D721Med (cell line): ENCODE measurements at places on chromosomes 16 and 17.
A peak's percentile ranks its signal among the peaks of the same experiment; 100 is the strongest.

DNA sequence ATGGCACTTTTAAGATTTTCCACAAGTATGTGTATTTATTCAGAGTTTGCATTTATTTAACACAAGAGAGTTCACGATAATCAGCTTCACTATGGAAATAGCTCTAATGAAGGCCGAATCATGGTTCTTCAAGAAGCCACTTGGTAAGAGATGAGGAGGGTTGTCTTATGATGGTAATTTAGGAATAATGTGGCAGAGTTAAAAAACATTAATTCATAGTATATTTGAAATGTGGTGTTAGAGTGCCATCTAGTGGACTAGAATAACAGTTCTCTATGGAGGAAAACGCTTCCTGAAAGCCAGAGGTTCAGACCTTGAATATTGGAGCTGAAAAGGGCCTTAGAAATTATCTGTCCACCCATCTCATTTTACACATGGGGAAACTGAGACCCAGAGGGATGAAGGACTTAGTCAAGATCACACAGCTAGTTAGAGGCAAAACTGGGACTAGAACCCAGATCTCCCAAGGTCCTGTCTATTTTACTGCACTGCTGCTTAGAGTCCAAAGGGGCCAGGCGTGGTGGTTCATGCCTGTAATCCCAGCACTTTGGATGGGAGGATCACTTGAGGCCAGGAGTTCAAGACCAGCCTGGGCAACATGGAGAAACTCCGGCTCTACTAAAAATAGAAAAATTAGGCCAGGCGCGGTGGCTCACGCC, 33.8 kb upstream of the KPNB1 start:
- no peak for DNase-seq

- no peak for DNase-seq
These were observed 52.0 kb upstream of the SREBF1 start for GRCh38 chr17:17888821-17889220.

- no peak for DNase-seq
These were observed 69.5 kb upstream of the NOL11 start for GRCh38 chr17:67648032-67648905.

- no peak for DNase-seq
These were observed 38.5 kb downstream of the VPS53 start for GRCh38 chr17:676060-676700.

DNA sequence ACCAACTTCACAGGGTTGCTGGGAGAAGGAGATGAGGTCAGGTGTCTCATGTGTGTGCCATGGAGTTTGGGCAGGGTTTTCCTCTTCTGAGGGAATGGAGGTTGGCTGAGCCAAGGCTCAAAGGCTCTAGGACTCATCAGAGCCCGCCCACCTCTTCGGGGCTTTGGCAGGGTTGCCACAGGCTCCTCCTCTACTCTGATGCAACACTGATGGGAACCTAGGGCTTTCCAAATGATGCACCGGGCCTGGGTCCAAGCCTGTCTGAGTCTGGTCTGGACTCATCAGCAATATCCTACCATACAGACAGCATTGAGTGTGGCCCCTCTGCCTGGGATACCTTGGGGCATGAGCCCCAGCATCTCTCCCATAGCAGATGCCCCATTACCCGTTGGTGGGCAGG, 59.5 kb upstream of the LHX1 start:
- no peak for DNase-seq

- DNase-seq: no peak
These were observed 29.8 kb downstream of the ZNRF1 start for GRCh38 chr16:75028544-75029135.

- DNase-seq: no peak
These were observed 307 bp downstream of the CDYL2 start for GRCh38 chr16:80804056-80804525.

- no peak for DNase-seq
These were observed 18.4 kb upstream of the RBBP6 start for GRCh38 chr16:24520983-24521382.

DNA sequence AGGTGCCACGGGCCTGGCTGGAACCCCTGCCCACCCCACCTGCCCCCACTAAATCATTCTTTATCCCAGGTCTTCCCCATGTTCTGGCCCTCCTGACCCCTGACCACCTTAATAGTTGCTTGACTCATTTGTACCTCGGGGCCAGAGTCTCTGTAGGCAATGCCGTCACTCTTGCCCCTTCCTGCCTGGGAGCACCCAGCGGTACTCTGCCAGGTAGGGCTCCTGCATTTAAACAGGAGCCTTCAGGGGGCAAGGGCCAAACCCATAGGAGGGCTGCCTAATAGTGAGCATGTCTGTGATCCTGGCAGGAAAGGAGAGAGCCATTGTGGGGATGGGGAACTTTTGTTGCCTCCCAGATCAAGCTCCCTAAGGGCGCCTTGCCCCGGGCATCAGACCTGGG, 8.8 kb upstream of the ITGA3 start:
- DNase-seq: no peak

DNA sequence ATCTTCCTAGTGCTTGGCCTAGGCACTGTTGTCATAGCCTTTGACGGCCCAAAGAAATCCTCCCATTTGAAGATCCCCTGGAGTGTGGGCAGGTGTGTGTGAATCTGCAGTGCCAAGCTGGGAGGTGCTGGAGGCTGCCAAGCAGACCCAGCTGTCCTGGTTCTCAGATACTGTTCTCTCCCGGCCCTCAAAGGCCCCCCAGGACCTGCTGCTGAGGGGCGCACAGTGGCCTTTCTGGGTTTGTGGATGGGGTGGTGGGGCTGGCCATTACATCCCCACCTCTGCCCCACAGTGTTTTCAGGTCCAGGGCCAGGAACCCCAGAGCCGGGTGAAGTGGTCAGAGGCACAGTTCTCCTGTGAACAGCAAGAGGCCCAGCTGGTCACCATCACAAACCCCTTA, 60.5 kb downstream of the MRC2 start:
- no peak for DNase-seq

GRCh38 chr16:9843424-9844018, 338.7 kb downstream of the GRIN2A start:
- DNase-seq: no peak

DNA sequence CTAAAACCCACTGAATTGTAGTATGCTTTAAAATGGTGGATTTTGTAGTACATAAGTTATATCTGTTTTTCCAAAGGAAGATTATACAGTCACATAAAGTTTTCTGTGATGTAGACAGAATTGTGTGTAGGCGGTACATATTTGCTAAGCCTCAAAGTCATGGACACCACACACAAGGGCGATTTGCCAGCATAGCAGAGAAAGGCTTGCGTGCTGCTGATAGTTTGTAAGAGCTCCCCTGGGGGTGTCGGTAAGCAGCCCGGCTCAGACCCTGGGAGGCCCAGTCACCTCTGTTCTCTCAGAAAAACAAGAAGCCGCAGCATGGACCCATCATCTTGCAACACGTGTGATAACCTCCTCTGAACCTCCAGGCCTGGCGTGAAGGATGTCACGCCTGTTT, 38.3 kb upstream of the AKTIP start:
- DNase-seq: no peak

DNA sequence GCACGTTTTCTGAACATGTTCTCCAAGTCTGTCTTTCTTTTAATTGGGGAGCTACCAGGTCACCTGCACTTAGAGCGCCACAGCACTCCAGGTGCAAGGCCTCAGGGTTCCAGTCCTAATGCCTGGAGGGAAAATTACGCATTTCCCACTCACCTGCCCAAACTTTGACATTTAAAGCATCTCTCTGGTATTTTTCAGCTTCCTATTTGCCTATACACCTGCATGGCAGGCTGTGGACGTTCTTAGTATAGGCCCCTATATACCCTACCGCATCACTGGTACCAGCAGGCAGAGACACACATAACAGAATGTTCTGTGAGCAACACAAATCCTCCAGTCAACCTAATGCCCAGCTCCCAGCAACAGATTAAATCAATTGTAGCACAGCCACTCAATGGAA, 213.3 kb downstream of the MRTFB start:
- DNase-seq: no peak

DNA sequence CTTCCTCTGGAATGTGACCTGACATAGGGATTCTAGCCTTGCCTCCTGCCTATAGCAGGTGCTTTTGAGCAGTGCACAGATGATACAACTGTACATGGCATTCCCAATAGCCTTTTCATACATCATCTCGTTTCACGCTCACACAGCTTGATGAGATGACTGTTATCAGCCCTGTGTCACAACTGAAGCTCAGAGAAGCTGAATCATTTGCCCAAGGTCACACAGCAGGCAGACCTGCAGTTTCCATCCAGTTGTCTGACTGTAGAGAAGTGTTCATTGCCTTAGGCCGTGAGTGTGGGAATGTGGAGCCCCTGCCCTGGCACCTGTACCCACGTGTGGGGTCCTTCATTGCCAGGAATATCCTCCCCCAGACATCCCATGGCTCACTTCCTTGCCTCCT, 20.1 kb downstream of the WFDC1 start:
- no peak for DNase-seq

DNA sequence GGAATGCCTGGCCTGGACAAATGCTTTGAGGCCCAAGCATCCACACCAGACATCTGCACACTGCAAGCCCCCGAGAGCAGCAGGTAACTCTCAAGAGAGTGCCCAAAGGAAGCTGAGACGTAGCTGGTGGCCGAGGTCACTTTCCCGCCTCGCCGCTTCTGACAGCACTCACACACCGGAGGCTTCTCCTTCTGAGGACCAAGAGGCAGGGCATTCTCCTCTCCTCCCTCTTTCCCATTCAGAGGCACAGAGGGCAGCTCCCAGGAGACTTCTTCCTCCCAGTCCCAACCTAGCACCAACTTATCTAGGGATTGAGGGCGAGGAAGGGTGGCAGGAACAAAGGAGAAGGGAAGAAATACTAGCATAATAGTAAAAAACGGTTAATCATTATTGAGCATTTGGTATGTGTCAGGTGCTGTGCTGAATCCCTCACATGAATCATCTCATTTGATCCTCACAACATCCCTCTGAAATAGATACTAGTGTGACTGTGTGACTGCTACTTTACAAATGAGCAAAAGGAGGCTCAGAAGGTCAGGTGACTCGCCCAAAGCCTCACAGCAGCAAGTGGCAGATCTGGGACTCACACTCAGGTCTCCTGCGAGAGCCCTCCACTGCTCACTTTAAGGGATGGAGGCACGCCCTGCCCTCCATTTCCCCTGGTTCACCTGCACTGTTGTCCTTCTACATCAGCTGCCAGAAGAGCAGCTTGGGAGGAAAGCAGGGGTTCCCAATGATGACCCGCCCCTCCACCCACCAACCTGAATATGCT, 41.8 kb downstream of the MYO18A start:
- DNase-seq: no peak

- no peak for DNase-seq
These were observed 22.3 kb upstream of the BRD7 start for GRCh38 chr16:50390914-50391716.

DNA sequence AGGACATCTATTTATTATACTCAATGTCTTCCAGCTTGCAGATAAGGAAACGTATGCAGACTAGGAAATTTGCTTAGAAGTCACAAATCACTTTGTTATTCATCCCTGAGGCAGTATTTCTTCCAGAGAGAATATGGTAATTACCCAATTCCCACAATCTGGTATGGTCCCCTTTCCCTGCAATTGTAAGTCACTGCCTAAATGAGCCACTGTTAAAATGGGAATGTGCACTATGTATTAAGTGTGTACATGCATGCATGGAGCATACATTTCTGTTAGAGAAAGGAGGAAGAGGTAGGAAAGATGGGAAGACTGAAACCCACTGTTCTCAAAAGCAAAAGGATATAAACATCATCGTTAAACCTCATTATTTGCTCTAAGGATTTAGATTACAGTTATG, 10.0 kb downstream of the NUFIP2 start:
- no peak for DNase-seq

DNA sequence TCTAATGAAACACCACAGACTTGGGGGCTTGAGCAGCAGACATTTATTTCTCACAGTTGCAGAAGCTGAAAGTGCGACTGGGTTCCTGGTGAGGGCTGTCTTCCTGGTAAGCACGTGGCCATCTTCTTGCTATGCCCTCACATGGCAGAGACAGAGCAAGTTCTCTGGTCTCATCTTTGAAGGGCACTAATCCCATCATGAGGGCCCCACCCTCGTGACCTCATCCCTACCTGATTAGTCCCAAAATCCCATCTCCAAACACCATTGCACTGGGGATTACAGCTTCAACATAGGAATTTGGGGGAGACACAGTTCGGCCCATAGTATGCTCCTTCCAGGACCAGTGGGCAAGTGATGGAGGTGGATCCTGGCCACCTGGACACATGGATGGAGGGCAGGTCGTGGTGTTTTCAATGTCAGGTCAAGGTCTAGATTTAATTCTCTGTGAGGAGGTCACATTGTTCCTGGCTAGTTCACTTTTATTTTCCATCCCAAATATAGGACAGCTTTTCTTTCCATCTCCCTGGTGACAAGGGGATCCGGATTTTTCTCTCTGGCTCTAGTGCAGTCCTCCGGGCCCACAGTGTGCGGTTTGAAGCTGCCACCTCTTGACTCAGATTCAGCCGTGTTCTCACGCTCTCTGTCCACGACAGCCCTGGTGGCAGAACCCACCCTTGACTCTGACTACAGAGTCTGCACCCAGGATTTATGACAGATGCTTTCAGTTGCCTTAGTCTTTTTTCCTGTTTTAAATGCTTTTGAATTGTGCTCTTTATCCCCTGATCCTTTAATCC, 160.5 kb upstream of the NOL11 start:
- DNase-seq: no peak

DNA sequence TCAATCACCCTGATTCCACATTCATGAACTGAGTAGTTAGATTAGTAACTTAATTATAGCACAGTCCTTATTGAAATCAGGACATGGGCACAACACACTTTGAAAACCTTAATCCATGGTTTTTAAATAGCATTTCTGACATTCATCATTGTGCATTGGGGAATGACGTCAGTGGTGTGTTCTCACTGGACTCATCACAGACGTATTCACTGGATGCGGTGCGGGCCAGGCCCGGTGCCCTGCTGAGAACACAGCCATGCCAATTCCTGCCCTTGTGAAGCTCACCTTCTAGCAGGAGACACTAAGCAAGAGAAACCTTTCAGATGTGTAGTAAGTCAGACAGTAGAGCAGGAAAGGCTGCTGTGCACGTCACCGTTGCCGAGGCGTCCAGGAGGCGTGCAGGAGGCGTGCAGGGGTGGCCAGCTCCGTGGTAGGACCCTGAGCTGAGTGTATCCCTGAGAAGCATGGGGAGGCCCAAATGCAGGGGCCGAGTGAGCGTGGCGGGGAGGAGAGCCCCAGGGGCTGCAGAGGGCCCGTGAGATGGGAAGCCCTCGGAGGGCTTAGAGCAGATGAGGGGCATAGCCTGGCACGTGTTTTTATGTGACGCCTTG, 12.9 kb downstream of the BANP start:
- DNase-seq: no peak

- peak; percentile 95 for DNase-seq
These were observed at the start of gene COPS3 for GRCh38 chr17:17280613-17281549. COPS3 (minus strand) TSS chr17:17281246; CDS start chr17:17281186, 60 bp downstream.
